ENCODE measurements at places on chromosomes 6 and 20.

- DNase-seq = peak; percentile 54
These were observed 31.0 kb downstream of the GLO1 start for GRCh38 chr6:38671885-38672467.

DNA sequence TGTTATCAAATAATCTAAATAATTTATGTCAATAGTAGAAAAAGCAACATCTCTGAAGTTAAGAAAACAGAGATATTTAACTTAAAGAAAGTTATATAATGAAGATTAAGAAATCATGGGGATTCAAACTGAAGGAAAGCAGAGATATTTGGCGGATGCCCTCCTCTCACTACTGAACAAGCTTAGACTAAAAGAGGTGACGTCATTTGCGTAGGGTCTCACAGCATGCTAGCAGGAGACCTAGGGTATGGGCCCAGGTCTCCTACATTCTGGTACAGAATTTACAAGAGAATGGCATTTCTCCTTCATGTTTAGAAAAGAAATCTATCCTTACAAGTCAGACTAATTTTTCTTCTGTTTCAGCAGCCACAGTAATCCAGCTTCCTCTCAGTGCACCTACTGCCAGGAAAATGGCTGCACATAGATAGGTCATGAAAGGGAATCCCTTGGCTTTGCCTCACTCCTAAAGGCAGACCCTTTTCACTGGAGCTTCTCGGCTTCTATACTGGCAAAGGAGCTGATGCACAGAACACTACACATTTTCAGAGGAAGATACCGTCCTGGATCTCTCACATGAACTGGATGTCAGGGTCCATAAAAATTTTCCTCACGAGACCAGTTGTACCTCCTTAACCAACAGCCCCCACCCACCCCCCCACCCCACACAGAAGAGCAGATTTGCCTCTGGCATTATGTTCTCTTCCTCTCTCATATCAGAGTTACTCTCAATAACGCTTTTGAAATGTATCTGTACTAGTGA is 41.8 kb upstream of the DST start:
- no peak for DNase-seq

DNA sequence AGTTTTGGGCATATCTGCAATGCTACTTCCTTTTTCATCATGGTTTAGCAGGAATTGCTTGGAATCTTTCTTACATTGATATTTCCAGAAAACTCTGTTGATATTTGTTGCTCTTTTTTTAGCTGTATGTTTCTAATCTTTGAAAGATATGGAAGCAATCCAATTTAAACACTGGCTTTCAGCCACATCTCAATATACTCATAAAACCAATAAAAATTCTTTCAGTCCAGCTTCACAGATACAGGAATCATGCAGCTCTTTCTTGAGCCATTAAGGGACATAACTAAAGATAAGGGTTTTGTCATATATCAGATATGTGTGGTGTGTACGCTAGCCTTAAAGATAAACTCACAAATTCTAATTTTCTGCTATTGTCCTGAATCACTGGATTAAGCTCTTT is 47.4 kb downstream of the PKIB start:
- no peak for DNase-seq

DNA sequence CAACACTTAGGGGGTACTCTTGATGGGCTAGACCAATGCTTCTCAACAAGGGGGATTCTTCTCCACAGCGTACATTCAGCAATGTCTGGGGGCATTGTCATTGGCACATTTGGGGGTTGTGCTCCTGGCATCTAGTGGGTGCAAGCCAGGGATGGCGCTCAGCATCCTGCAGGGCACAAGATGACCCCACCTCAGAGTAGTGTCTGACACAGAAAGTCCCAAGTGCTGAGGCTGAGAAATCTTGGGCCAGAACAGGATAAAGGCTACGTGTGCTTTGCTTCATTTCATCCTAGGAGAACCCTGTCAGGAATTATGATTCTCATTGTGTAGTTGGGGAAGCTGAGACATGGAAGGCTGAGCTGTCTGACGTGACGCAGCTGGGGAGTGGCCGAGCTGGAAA is 298.6 kb downstream of the CDH26 start:
- DNase-seq = no peak

DNA sequence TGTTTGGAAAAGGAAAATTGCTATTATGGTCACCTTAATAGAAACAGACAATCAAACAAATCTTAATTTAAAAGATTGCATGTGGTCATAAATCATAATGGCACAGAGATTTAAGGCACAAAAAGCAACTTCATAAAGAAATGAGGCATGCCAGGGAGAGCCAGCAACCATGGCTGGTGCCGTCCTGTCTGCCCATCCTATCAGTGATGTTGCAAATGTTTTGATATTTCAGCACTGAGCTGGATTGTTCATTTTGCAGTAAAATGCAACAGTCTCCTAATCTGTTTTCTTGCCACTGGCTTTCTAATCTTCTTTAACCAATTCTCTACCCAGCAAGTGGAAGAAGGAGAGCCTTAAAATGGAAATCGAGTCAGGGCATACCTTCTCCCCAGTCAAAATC is 249.8 kb downstream of the SAMD5 start:
- no peak for DNase-seq

GRCh38 chr6:166566026-166567011 is 20.2 kb downstream of the RAMACL start:
- no peak for DNase-seq

GRCh38 chr20:46964618-46965455 is 70.2 kb downstream of the EYA2 start:
- DNase-seq = no peak

DNA sequence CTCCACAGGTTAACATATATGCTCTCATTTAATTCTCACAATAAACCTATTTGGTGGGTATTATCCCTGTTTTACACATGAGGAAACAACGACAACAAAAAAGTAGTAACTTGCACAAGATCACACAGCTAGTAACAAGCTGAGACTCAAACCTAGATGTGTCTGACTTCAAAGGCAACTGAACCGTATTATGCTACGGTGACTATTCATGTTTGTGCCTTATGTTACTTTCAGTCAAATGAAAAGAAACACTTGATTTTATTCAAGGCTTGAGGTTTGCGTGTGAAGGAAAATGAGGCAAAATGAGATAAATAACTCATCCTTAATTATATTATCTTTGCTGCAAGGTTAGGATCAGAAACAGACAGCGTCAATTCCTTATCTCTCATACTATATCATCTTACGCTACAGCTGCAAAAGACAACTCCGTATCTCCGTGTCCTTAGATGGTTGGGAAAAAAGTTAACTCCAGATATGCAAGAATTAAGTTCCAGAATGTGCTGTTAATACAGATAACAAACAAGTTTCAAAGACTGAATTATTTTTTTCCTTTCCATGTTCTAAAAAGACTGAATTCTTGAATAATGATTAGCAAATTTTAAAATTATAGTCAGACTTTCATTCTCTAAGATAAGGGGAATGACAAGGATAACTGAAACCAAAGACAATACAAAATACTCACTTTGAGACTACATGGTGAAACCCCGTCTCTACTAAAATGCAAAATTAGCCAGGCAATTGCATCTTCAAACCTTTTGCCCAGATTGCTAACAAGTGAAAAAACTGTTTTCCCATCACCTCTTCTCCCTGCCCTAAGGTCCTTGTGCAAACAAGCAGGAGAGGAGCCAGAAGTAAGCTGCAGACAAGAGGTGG is 27.8 kb downstream of the STAU1 start:
- no peak for DNase-seq

DNA sequence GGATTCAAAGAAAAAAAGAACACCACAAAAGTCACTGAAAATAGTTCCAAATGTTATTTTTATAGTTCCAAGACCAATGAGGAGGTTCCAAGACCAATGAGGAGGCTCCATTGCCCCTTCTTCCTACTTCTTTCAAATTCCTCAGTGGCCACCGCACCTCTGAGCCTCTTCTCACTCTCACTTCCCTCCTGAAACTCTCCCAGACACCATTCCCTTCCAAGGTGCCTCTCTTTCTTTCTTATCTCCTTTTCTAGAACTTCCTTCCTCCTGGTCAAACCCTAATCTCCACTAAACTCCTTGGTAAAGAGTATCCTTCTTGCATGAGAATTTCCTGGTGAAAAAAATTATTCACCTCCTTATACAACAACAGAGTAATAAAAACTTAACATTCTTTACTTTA is 20.4 kb upstream of the MCUR1 start:
- DNase-seq = no peak

GRCh38 chr20:32871627-32872160 is 13.0 kb downstream of the EFCAB8 start:
- no peak for DNase-seq

GRCh38 chr6:35388030-35388429 is 45.7 kb downstream of the PPARD start:
- DNase-seq = no peak

- no peak for DNase-seq
These were observed 79.8 kb upstream of the SCAF8 start for GRCh38 chr6:154653385-154653784.

DNA sequence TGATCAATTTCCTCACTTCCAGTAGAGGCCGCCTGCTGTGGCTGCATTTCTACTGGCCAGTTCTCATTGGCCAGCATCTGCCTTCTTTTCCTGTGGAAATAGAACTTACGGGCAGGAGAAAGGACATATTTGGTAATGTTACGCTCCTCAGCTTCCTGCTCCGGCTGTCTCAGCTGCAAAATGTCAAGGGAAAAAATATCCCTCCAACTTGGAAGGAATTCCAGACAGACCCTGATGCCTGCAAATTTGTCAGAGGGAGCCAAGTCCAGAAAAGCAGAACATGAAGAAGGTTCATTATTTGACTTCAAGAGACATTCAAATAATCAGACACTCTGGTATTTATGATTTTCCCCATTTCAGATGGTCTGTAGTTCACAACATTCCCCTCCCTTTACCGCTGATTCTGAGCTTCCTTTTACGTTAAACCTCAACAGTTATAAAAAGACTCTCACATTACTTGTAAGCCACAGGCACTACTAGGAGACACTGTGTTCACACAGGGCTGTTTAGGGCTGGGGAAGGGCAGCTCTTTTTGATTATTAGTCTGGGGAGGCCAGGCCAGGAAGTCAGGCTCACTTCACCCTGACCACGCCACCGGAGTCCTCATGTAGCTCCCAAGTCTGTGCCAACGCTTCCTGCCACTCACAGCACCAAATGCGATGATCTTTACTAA is 179.6 kb upstream of the CCN2 start:
- no peak for DNase-seq

DNA sequence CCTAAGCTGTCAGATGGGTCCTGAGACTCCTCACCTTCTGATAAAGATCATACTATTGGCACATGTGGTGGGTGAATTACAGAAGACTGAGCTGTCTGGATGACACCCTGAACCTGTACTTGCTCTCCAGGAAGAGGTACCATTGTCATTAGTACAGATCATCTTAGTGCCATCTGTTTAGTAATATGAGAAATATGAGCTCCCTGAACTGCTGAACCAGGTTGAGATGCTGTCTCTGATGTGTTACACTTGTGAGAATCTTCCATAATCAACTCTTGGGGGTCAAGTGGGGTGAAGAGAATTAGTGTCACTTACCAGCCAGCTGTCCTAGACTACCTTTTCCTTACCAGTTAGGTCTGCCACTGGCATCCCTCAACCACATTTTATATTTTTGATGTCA is 531.0 kb downstream of the EPHA7 start:
- no peak for DNase-seq

GRCh38 chr6:131924881-131925474 is 26.2 kb downstream of the CCN2 start:
- DNase-seq = peak; percentile 63

GRCh38 chr6:10800810-10801209 is 37.5 kb downstream of the MAK start:
- DNase-seq = no peak

GRCh38 chr6:161171207-161171606 is 102.7 kb downstream of the AGPAT4 start:
- no peak for DNase-seq

- DNase-seq = no peak
These were observed 11.3 kb downstream of the SERPINB9 start for GRCh38 chr6:2891768-2892170.

GRCh38 chr6:81772741-81773140 is 20.3 kb upstream of the TENT5A start:
- DNase-seq = peak; percentile 14

DNA sequence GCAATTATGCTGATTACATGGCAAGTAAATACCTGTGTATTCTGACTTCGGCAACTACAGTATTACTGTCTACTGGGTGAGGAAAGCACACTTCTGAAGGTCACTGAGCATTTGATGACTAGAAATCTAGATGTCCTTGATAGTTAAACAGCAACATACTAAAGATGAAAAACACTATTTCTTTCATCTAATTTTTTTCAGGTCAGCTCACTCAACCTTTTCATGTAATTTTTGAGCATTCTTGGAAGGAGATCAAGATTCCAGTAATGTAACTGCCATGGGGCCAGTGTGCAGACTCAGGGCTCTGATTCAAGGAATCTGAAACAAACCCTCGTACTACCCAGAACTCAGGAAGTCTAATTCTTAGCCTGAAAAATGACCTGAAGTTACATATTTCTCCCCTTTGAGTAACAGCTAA is 222.6 kb upstream of the TAB2 start:
- DNase-seq = no peak

DNA sequence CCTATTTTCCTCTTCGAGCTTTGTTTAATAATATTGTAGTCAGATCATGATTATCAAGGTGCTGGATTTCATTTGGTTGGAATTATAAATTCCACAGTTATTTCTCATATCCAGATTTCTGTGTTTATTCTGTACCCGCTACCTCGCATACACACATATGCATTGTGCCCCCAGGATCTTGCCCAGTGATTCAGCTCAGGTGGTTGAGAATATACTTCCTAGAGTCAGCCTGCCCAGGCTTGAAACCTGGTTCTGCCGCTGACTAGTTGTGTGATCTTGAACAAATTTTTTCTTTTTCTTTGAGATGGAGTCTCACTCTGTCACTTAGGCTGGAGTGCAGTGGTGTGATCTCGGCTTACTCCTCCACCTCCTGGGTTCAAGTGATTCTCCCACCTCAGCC is 14.7 kb downstream of the GINM1 start:
- DNase-seq = no peak

- peak; percentile 88 for DNase-seq
These were observed 169.9 kb downstream of the QRSL1 start for GRCh38 chr6:106799031-106799894.

- peak; percentile 52 for DNase-seq
These were observed 25.0 kb downstream of the HEBP2 start for GRCh38 chr6:138428944-138429598.

- no peak for DNase-seq
These were observed 582.1 kb upstream of the HTR1E start for GRCh38 chr6:86355271-86355670.

- no peak for DNase-seq
These were observed 10.8 kb upstream of the FOXC1 start for GRCh38 chr6:1598886-1599285.

DNA sequence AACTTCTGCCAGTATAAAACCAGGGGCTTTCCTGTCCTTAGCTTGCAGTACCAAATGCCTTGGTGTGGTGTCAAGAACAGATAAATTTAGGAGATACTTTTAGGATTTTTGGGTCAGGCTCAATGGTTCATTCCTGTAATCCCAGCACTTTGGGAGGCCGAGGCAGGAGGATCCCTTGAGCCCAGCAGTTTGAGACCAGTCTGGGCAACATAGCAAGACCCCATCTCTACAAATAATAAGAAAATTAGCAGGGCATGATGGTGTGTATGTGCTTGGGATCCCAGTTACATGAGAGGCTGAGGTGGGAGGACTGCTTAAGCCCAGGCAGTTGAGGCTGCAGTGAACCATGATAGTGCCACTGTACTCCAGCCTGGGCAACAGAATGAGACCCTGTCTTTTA is 3.2 kb upstream of the ZBTB12 start:
- DNase-seq = no peak

- peak; percentile 96 for DNase-seq
These were observed 100.3 kb downstream of the GMPR start for GRCh38 chr6:16338577-16339264.

Data from ACHN (cell line).